ENCODE measurements at places on chromosomes 16 and 17.

DNA sequence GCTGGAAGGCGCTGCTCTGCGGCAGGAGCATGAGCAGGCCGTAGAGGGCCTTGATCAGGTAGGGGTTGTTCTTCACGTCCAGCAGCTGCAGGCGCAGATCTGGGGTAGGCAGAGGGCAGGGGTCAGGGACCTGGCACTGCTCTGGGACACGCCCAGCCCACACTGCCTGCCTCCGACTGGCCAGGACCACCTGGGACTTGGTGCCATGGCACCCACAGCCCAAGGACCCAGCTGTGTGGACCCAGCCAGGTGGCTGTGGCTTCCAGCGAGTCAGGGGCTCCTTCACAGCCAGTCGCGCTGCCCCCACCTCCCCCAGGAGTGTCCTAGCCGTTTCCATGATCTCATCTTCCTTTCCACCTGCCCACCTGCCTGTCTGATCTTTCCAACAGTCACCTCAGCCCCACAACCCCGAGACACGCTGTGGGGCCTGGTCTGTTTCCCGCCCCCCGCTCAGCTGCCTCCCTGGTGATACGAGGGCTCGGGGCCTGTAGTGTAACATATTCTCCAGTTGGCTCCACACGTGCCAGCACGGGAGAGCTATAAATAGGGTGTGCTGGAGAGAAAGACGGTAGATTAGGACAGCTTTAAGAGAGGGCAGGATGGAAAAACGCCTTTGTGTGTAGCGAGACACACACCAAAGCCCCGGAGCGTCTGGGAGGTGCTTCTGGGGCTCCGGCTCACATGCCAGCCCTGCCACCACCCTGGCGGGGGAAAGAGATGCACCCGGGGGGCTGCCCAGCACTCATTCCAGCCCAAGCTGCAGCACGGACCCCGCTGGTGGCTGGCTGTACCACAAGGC, 7.2 kb upstream of the MTSS2 start:
- no peak for DNase-seq

DNA sequence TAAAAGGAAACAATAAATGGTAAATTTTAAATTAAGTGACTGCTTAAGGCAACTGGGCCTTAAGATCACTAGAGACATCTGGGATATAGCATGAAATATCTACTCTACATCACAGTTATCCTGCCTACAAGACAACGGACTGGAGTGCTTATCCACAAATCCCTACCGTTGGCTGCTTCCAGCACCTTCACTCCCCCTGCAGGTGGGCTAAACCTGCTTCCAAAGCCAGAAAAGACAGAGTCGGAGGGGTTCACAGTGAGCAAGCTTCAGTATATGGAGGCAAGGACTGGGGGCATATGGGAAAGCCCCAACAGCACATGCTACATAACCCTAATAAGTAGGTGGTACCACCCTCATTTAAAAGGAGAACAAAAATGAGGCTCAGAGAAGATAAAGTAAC, 45.3 kb downstream of the GRIN2A start:
- no peak for DNase-seq

DNA sequence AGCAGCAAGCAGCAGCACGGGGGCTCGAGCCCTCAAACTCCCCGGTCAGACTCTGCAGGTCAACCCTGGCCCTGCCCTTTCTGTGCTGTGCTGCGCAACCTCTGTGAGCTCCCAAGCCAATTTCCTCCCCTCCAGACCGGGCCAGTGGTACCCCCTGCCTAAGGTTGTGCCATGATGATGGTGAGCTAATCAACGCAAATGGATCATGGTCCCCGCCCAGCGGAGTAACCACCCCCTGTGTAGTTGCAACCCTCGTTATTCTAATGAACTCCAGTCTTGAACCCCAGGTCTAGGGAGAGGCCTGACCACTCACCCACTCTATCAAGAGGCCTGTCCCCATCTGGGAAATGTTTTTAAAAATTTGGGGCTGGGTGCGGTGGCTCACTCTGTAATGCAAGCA, 201.8 kb upstream of the FOXF1 start:
- DNase-seq: no peak

DNA sequence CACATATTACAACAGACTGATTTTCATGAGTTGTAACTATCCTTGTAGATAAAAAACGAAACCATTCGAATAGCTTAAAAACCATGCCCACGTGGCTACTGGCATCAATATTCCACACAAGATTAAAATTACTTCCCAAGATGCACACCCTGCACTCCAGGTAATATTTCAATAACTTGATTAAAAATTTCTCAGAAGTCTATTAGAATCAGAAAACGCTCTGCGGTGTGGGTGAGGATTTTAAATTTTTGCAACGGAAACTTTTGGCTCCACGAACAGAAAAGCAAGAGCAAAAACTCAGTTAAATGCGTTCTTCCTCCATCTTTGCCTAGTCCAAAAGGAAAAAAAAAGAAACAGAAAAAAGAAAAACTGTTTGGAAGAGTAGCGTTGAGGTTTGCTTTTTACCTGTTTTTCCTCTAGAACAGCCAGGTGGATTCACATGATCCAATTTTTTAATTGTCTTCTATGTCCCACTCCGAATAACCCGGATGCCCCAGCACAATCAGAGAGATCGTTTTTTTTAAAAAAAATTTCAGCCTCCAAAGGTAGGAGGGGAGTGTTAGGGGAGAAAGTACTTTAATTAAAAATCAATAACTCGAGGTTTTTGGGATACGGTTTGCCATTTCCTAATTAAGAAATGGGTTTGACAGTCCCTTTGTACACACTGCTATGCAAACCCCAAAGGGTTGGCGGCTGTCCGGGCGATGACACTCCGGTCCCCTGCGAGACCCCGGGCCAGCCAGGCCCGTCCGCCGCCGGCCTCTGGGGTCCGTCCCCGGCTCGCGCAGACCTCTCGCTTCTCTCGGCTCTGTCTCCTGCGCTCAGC, 708 bp upstream of the NFAT5 start:
- no peak for DNase-seq

DNA sequence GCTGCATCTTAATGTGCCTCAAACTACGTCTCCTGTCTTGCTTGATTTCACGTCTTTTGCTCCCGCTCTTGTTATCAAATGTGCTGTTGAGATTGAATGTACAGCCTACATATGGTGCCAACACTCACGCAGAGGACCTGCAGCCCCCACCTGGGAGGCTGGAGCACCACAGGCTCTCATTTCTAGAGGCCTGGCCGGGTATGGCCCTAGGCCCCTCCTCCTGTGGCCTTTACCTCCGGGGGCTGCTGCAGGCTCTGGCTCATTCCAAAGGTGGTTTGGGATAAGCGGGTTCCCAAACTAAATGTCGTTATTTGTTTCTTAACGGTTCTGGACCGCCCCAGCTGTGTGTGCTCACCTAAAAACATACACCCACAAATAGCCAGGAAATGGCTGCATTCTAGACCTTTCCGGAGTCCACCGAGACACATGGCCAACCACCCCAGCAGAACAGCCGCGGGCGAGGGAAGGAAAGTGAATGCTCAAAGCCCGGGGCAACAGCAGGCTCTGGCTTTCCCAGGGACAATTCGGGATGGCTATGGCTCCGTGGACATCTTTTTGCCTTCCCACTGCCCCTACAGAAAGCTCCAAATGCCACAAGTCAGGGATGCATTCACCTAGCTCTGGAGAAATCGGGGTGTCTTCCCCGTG, 105.9 kb downstream of the ENGASE start:
- DNase-seq: no peak

- DNase-seq: no peak
Observed at GRCh38 chr17:37568350-37569053, 40.7 kb downstream of the SYNRG start.

DNA sequence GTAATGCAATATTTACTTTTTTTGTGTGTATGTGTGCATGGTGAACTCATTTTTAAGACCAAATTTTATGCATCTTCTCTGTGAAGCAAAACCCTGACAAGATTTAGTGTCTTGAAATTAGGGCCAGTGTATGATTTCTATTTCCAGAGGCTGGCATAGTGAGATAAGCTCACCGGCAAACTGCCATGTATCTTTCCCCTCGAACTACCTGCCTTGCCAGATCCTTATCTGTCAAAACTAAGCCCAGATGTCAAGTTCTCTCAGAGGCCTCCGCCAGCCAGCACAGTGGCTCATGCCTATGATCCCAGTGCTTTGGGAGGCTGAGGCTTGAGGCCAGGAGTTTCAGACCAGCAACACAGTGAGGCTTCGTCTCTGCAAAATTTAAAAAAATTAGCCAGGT, 10.0 kb downstream of the USP32 start:
- DNase-seq: no peak

DNA sequence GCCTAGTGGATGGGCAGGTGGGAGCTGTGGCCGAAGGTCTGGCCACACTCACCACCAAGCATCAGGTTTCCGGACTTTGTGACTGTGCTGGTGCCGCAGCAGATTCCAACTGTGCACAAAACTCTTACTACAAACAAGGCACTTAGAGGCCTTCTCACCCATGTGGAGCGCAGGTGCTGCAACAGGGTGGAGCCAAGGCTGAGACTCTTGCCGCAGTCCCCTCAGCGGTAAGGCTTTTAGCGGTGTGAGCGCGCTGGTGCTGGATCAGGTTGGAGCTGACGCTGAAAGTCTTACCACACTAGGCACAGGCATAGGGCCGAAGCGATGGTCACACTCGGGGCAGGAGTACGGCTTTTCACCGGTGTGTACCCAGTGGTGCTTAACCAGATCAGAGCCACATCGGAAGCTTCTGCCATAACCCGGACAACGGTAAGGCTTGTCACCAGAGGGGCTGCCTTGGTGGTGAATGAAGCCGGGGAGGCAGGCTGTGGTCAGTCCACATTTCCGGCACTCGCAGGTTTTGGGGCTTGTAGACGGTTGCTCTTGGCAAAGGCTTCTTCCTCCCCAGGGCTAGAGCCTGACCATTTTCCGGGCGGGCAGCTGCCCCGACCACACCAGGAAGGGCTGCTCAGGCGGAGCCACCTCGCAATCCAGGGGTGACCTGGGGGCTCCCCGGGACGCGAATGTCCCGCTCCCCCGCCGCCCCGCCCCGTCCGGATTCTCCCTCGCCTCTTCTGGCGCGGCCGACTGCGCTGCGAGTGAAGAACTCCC, 1.0 kb upstream of the ARMC5 start:
- peak; percentile 52 for DNase-seq

DNA sequence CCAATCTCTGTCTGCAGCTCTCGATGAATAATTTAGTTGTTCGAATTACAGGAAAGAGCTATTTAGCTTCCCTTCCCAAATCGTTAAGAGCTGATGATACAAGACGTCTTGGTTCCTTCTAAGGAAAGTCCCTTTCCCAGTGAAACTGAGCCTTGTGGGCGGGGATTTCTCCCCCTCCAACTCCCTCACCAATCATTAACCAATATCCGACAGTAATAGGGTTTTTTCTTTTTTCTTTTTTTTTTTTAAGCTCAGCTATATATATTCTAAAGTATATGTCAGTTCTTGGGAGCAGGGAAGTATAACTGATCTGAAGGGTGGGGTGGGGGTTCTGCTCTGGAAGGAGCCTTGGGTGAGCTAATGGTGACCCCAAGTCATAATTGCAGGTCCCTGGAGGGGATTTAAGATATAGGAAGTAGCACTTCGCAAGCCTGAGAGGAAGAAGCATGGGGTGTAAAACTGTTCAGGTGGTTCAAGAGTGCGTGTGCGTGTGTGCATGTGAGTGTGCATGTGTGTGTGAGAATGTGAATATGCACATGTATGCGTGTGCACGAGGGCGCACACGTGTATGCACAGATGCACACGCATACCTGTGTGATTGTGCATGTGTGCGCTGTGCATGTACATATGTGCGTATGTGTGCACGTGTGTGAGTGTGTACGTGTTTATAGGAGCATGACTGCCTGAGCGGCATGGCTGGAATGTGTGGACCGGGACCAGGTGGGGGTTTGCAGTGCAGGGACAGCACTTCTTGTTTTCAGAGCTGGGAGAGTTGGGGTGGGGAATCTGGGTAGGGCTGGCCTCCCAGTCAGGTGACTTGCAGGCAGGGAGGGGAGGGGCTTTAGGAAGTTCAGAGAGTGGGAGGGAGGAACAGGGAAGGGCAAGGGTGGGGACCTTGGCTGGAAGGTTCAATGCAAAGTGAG, 42.7 kb downstream of the SOCS3 start:
- DNase-seq: no peak

GRCh38 chr16:66706506-66706880, 9.9 kb upstream of the CMTM4 start:
- DNase-seq: no peak

DNA sequence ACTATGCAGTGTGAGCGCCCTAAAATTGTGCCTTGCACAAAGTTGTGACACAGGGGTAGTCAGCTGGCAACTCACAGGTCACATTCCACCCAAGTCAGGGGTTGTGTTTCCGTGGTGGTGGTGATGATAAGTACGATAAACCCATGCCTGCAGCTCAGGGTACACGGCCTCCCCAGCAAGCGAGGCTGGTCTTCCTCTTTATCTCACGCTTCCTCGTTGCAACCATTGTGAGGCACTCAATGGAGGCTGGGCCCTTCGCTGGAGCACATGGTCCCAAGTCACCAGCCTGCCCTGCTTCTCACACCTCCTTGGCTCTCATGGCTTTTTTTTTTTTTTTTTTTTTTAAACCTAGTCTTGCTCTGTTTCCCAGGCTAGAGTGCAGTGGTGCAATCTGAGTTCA, 307.5 kb downstream of the CPPED1 start:
- no peak for DNase-seq

GRCh38 chr17:13030459-13031300, 12.9 kb upstream of the ELAC2 start:
- no peak for DNase-seq

DNA sequence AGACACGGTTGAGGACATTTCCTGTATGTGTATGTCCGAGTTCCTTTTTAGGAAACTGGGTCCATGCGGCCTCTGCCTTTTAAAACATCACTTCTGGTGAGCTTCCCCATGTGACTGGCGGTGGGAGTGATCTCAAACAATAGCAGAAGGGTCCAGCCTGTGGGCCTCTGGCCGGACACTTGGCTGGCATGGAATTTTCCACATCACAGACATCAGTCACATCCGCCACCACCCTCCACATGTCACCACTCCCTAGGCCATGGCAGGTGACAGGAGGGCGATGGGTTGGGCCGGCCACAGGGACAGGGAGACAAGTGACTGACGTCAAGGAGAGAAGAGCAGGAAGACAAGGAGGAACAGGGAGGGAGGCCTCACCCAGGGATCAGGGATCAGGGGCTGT, 83.7 kb downstream of the DNAH17 start:
- no peak for DNase-seq

DNA sequence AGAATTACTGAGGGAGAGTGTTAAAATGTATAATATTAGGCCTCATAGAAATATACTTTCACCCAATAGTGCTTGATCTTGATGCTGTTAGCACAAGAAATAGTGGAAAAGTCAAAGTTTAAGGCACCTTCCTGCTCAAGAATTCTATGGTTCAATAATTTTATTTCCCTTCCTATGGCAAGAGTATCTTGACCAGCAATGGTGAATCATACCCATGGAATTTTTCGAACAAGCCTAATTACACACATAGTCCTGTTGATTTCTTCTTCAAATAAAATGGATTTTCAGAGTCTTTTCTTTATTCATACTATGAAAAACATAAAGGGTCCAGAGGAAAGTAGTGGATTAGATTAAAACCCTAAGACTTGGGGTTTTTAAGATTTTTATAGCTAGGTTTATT, 810.6 kb downstream of the CDH11 start:
- DNase-seq: no peak

DNA sequence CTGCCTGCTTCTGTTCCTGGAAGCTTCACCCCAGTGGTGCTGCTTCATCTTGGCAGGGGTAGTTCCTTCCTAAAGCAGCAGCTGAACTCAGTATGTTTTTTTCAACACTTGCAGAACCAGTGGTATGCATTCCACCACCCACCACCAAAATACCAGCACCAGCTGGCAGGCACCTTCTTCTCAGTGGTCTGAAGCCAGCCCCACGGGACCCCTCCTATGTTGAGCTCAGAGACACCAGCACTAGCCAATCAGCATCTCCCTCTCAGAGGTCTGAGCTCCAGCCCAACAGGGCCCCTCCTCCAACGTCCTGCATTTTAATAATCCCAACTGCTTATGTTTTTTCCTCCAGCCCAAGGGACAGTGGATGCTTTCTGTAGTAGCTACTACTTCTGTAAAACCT, 299.6 kb upstream of the CCL2 start:
- DNase-seq: no peak

Data from stimulated activated naive CD4-positive, alpha-beta T cell treated with Interleukin-2 at 50 U/mL for 16 hours (primary cell).